ENCODE measurements at places on chromosomes 16 and 17.
A peak's percentile ranks its signal among the peaks of the same experiment; 100 is the strongest.

DNA sequence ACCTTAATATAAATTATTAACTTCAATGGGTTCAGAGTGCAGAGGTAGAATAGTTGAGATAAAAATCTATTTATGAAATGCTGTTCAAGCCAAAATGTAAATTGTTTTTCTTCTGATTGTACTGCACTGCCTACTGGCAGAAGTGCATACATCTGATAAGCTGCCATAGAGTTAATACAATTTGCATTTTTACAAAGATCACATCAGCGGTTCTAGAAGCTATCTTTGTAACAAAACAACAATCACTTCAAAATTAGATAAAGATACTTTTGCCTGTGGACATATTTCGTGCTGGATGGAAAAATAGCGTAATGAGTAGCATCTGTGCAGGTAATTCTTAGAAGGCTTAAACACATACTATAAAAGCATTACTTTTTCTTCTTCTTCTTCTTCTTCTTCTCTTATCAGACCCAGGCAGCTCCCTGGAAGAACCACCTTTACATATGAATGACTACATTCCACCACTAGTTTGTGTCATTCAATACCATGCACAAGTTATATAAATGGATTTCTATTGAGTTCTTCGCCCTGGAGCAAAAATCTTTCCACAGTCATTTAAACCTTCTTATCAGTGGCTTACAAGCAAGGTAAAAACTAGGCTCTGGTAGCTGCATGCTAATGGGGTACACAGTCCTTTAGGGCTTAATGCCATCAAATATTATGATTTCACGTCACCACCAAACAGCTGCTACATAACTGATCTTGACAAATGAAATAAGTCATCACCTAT is 47.0 kb downstream of the SYNRG start:
- no peak for DNase-seq

GRCh38 chr16:89130448-89130847 is 36.8 kb downstream of the ACSF3 start:
- no peak for DNase-seq

DNA sequence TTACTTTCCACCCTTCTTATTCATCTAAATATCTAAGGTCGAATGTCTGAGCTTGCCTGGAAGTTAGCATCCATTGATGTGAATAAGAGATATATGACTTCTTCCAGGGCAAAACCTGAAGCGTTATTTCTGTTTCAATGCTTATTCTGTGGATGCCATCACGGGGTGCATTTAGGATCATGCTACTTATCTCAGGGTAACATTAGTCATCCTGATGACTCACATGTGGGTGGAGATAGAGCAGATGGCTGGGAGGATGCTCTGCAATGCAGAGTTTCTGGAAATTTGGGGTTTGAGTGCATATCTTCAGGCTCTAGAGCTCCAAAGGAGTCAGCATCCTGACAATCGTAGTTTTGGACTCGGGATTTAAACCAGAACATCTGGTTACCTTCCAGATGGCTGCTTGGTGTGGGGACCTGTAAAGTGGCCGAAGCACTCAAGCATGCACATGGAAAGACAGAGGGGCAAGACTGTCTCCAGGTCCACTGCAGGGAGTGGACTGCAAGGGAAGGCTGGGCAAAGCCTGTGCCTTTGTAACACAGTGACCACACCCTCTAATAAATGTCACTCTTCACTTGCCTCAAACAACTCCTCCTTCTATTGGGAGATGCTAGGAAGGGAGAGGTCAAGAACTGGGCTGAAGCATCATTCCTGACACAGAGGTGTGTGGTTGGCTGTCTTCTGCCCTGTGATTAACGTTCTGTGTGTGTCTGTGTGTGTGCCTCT is 175.2 kb upstream of the SALL1 start:
- DNase-seq, result no peak

GRCh38 chr17:74054249-74054648 is 149.2 kb upstream of the RPL38 start:
- DNase-seq, result no peak

DNA sequence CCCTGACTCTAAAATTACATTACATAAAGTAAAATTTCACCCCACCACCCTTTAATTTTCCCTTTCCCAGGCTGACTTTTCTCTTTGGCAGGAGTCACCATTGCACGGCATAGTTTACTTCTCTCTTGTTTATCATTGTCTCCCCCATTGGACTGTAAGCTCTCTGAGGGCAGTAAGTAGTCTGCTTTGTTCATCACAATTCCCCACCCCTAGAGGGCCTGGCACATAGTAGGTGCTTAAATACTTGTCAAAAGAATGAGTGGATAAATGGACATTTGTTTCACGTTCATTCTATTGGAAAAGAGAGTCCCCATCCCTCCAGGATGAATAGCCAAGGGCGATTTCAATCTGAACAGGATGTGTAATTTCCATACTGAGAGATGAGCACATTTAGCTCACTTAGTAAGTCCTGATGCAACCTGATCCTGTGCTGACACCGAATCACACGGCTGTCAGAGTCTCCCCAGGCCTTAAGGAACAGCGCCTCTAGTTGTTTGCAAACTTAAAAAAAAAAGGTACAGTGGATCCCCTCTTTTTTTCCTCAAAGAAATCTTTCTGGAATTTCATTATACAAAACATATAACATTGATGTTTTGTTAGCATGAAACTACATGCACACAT is 54.0 kb downstream of the AKAP1 start:
- DNase-seq, result peak; percentile 31
